ENCODE measurements at places on chromosomes 5 and 9.
A peak's percentile ranks its signal among the peaks of the same experiment; 100 is the strongest.

DNA sequence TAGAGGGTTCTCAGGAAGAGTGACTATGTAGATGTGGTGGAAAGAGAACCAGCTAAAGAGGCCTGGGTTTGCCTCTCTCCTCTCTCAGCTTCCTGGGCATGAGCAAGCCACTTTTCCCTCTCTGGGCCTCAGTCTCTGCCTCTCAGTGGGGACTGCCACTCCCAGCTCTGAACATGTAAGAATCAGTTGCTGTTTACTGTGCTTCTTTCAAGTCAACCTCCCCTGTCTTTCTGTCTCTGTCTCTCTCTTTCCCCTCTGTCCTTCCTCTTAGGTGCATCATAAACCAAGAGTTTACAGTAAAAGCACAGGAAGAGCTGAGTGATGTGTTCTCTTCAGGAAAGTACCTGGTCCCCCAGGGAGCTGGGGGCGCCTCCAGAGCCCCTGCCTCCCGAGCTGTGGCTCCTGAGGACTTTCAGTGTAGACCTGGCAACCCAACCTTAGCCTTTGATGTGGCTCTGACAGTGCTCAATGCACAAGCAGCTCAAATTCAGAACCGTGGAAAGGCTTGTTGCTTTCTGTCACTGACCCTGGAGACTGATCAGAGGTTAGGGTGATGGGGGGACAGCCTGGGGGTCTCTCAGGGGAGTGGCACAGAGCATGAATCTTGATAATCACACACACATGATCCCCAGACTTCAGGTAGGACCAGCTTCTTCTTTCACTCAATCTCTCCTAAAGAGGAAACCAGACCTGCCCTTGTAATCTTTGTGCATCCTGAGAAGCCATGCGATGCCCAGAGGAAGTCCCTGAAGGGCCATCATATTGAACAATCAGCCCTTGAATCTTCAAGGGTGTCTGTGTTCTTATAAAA, 59.4 kb upstream of the TNFSF8 start:
- no peak for DNase-seq

- DNase-seq, result no peak
Measured at GRCh38 chr5:115770466-115770865, 46.0 kb downstream of the CDO1 start.

- DNase-seq, result no peak
Measured at GRCh38 chr5:138305797-138306196, 25.8 kb downstream of the CDC25C start.

- no peak for DNase-seq
Measured at GRCh38 chr5:176955895-176956294, 50.7 kb downstream of the UIMC1 start.

GRCh38 chr5:80782626-80783025, 127.8 kb upstream of the DHFR start:
- DNase-seq, result no peak

GRCh38 chr5:103774721-103775120, 212.1 kb upstream of the NUDT12 start:
- DNase-seq, result no peak

- no peak for DNase-seq
Measured at GRCh38 chr5:141615991-141616720, 2.6 kb downstream of the DIAPH1 start.

GRCh38 chr5:52748590-52748989, 39.1 kb upstream of the ITGA1 start:
- DNase-seq, result no peak

GRCh38 chr5:159582756-159583541, 252.7 kb upstream of the IL12B start:
- DNase-seq, result no peak

GRCh38 chr9:31253800-31254762, 1130.4 kb upstream of the ACO1 start:
- no peak for DNase-seq

DNA sequence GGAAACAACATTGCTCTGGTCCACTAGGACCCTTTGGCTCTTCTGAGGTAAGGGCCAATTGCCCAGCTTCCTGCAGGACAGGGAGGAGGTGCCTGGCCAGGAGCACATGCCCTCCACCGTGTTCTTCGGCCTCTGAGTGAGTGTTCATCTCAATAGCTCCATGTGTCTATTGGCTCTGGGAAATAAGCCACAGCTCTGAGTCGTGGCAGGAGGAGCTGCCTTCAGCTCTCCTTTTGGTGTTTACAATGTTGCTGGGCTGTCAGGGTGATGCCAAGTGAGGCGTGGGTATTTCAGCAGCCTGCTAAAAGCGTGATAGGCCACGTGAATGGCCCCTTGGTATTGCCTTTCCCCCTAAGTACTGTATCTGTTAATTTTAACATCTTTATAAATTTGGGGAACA, 26.6 kb downstream of the GADD45G start:
- no peak for DNase-seq

GRCh38 chr5:135600971-135601381, 22.2 kb upstream of the CXCL14 start:
- no peak for DNase-seq

DNA sequence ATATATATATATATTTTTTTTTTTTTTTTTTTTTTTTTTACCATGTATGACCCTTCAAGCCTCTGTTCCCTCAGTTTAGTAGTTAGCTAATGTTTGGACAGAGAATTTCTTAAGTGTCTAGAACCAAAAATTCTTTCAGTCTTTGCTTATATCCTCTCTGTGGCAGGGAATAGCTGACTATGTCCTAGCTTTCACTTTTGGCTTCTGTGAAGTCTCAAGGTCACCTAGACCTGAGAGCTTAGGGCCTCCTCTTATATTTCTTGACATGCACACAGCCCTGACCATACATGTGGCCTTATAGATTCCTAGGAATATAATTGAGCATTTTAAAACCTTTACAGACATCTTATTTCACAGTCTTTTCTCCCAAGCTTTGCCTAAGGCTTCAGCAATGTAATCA, 930.8 kb upstream of the CDH9 start:
- DNase-seq, result no peak

- DNase-seq, result no peak
Measured at GRCh38 chr5:149212198-149212951, 59.3 kb upstream of the AFAP1L1 start.

DNA sequence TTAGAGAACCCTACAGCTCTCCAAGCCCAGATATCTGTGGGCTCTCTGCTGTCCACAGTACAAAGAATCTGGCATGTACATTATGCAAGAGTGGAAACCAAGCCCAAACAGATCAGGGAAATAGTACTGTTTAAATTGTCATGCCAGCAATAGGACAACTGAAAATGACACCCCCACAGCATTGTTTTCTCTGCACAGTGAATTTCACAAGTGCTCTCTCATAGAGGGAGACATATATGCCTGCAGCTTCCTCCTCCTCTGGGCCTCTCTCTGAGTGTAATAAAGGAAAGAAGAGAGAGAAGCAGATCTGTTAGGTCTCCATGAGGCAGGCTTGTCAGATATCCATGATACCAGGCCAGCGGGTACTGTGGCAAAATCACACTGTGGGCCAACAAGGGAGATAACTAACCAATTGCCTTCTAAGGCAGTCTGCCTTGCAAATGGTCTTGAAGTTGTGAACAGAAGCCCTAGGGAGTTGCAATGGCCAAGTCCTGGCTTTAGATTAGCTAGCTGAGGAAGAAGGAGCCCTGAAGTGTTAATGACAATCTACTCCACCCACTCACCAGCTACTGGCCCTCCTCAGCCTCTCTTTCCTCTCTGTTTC, 54.4 kb upstream of the JMY start:
- DNase-seq, result no peak

DNA sequence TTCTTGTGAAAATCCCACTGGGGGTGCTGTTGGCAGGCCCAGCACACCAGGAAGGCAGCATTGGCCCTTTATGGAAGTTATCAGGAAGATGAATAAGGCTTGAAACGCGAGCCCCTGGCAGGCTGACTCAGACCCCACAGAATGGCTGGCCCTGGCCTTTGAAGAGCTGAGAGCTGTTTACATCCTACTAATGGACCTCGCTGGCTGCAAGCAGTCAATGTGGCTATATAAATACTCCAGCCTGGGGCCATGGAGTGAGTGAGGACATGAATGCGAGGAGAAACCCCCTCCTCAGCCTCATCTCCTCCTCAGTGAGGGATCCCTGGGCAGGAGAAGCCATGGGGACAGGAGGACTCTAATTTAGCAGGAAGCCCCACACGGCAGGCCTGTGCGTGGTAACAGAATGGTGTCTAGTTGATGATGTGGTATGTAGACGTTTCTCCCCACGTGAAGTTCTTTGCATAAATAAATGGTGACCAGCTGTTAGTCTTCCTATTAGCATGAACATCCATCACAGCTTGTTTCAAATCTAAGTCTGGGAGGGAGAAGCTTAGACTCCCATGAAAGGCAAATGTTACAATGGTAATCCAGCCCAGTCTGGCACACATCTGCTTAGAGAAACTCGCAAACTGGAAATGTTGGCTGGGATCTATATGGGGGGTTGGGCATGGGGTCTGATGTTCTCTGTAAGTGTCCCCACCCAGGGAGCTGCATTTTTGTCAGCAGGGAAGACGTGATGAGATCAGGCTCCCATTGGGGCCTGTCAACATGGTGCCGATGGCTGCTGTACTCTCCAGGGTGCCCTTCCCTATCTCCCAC, 175.1 kb upstream of the PITX1 start:
- no peak for DNase-seq

DNA sequence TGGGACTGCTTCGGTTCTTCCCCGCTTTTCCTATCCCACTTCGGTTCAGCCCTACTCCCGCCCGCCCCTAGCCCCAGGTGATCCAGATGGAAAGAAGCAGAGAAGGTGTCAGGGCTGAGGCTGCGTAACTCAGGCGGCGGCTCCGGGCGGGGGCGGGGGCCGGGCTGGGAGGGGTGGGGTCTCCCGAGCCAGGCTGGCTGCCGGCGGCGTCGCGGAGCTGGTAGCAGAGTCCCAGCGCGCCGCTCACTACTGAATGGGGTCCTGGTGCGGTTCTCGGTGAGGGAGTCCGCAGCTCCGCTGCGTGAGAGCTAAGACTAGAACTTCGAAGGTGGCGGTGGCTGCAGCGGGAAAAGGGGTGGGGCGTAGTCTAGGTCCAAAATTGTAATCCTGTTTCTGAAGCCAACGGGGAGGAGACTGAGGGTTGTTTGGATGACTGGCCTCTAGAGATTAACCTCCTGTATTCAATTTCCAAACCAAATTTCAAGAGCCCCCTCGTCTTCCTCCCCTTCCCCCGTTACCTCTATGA, 1.4 kb downstream of the PRR16 start:
- no peak for DNase-seq

GRCh38 chr9:116543731-116544400, 143.2 kb upstream of the TRIM32 start:
- no peak for DNase-seq

DNA sequence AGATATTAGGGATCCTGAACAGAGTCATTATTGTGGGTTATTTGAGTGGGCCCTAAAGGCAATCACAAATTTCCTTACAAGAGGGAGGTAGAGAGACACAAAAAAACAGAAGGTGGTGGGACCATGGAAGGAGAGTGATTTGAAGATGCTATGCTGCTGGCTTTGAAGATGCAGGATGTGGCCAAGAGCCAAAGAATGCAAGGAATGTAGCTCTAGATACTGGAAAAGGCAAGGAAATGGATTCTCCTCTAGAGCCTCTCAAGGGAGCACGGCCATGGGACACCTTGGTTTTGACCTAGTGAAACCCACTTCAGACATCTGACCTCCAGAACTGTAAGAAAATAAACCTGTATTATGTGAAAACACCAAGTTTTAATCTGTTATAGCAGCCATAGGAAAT, 53.8 kb downstream of the TTC39B start:
- DNase-seq, result no peak

DNA sequence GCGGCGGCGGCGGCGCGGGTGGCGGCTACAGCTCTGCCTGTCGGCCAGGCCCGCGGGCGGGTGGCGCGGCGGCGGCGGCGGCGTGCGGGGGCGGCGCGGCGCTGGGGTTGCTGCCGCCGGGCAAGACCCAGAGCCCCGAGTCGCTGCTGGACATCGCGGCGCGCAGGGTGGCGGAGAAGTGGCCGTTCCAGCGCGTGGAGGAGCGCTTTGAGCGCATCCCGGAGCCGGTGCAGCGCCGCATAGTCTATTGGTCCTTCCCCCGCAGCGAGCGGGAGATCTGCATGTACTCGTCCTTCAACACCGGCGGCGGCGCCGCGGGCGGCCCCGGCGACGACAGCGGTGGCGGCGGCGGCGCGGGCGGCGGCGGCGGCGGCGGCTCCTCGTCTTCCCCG, 296 bp downstream of the ZSWIM6 start:
- peak; percentile 49 for DNase-seq

- DNase-seq, result no peak
Measured at GRCh38 chr9:26856413-26857032, 36.1 kb downstream of the CAAP1 start.

GRCh38 chr5:91499943-91500531, 116.9 kb upstream of the ARRDC3 start:
- no peak for DNase-seq

DNA sequence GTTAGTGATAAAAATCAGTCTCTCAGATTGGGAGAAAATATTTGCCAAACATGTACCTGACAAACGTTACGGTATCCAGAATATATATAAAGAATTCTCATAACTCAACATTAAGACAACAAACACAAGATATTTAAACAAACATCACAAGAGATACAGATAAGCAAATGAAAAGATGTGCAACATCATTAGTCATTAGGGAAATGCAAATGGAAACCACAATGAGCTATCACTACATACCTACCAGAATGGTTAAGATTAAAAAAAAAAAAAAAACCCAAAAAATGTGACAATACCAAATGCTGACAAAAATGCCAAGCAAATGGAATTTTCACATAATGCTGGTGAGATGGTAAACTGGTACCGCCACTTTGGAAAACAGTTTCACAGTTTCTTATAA, 15.4 kb downstream of the CERT1 start:
- DNase-seq, result no peak

DNA sequence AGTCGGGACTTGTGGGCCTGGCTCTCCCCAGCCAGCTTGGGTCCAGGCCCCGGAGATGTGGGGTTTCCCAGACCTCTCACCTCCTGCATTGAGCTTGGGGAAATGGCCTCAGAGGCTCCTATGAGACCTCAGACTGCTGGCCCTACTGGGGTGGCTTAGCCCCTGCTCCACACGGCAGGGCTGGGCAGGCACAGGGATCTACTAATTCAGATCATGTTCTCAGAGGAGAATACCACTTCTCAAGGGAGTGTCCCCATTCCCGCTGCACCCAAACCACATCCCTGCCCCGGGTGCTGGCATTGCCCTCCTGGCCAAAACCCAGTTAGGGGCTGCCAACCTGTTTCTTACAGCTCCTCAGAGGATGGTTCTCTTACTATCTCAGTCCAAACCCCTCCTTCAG, 82.1 kb upstream of the LMX1B start:
- DNase-seq, result no peak

- DNase-seq, result no peak
Measured at GRCh38 chr9:3873818-3874217, 348.0 kb upstream of the RFX3 start.

- DNase-seq, result no peak
Measured at GRCh38 chr5:156794687-156795086, 55.4 kb upstream of the PPP1R2B start.

DNA sequence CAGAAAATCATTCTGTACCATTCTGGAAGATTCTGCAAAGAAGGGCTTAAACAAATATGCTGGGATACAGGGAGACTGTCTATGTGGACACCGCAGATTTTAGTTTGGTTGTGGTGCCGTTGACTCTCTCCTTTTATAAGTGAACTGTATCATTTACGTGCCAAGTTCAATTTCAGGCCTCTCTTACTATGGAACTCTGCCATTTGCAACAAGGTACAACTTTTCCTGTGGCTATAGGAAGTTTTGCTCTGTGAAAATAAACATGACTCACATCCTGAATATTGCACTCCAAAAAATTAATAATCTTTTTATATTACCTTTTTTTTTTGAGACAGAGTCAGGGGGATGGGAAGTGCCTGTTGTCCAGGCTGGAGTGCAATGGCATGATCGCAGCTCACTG, 29.7 kb upstream of the CSNK1G3 start:
- no peak for DNase-seq

Measured in hypothalamus (tissue), 51 donors.